ENCODE measurements at places on chromosomes 16 and 17.
A peak's percentile ranks its signal among the peaks of the same experiment; 100 is the strongest.

GRCh38 chr17:76681222-76682137, 29.3 kb downstream of the MXRA7 start:
- peak; percentile 90 for DNase-seq

GRCh38 chr16:83806731-83807130, 1.0 kb upstream of the HSBP1 start:
- DNase-seq, result no peak

DNA sequence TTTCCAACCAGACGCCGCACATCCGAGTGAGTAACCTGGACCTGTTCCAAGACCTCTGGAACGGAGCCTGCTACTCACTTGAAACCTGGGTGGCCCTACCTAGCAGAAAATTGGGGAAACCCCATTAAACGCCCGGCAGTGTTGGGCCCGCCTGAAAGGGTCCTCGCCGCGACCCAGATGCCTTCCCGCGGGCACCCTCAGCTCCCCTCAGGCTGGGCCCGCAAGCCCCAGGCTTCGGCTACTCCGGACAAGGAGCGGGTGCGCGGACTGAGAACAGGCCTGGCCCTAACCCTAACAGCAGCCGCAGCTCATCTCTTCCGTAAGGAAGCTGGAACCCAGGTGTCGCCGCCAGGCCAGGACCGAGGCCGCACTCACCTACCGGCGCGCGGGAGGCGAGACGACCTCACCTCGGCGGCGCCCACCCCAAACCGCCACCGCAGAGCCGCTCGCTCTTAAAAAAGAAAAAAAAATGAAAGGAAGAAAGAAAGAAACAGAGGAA, 344 bp downstream of the PSME3IP1 start:
- DNase-seq, result peak; percentile 49

DNA sequence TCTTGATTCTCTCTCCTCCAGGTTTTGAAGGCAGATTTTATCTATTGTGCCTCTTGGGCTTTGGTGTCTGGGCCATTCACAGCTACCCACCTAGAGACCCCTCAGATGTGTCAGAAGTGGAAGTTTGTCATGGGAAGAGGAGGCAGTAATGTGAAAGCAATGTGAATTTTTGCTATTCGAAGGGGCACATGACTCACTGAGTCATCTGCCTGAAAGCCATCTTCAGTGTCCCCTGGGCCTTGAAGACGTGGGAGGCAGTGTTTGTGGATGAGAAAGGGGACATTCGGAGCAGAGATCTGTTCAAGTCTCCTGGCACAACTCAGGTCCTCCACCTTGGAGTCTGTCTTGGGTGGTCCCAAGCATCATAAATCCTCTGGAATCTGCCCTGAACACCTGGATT, 530.2 kb downstream of the NPIPA7 start:
- no peak for DNase-seq

GRCh38 chr17:38883592-38884526, 14.0 kb downstream of the LASP1 start:
- peak; percentile 41 for DNase-seq

- DNase-seq, result no peak
Observed at GRCh38 chr16:24571096-24571495, 31.7 kb downstream of the RBBP6 start.

DNA sequence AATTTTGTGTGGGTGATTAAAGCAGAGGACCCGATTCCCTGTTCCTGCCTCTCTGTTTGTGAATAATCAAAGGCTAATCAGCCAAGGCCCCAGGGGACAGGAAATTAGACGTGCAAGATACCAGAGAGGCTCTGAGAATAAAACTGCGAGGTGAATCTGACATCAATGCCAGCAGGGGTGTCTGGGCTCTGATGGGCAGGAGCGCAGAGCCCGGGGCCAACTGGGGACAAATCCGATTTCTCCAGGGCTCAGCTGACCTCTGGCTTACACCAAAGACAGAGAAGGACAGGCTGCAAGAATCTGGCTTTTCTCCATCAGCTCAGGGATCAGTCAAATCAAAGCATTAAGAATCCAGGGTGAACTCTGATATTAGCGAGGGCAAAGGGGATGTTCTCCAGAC, 174.3 kb downstream of the XYLT1 start:
- DNase-seq, result no peak
